Ovary (tissue), 10 donors: ENCODE measurements at places on chromosomes 4 and X. TPM values are rescaled to one million over a fixed set of nuclear protein-coding genes. Genes with fewer than 3 reads are reported as not detected.

DNA sequence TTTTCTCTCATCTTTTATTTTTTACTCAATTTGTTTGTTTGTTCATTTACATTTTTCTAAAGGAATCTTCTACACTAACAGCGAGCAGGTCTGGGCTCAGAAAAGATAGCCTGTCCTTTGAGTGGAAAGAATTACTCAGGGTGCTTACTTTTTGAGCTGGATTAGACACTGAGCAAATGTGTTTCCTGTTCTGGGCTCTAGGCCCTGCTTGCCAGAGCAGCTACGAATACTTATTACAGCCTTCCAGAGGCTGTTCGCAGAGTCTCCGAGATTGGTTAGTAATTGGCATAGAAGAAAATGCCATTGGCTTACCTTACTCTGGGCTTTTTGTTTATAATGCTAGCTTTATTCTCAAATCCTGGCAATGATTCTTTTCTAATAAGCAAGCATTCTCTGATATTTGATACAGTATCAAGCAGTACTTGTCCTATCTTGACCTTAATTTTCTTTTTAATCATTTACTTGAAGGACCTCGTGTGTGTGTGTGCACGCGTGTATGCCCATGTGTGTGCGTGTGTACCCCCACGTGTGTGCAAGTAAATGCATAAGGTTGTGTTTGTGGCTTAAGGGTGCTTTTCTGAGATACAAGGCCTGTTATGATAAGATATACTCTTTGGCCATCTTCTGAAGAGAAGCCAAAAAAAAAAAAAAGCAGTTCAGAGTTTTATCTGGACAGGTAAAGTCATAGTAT lies 76.2 kb upstream of the GRXCR1 start:
- no peak for DNase-seq
- H3K4me3 ChIP-seq: no peak overlapping the region
- H3K27ac ChIP-seq: no peak overlapping the region
- H3K4me1 ChIP-seq: no peaks in the 10 kb centered on the region

Gene ATOH1
- polyA plus RNA-seq: not detected

- no peak overlapping the region for H3K27ac ChIP-seq
- H3K27me3 ChIP-seq: no peaks in the 10 kb centered on the region
- H3K36me3 ChIP-seq: no peaks in the 10 kb centered on the region
- DNase-seq: no peak
- peaks cover 7% of the 10 kb centered on the region for H3K4me1 ChIP-seq
Observed at GRCh38 chr4:113636438-113636818, 125.1 kb downstream of the CAMK2D start.

GRCh38 chr4:99856166-99856565 lies 38.1 kb downstream of the LAMTOR3 start:
- no peaks in the 10 kb centered on the region for H3K27me3 ChIP-seq
- no peak for DNase-seq
- no peaks in the 10 kb centered on the region for H3K4me1 ChIP-seq
- no peak overlapping the region for H3K4me3 ChIP-seq

Gene F11
- 0.05 TPM for polyA plus RNA-seq

DNA sequence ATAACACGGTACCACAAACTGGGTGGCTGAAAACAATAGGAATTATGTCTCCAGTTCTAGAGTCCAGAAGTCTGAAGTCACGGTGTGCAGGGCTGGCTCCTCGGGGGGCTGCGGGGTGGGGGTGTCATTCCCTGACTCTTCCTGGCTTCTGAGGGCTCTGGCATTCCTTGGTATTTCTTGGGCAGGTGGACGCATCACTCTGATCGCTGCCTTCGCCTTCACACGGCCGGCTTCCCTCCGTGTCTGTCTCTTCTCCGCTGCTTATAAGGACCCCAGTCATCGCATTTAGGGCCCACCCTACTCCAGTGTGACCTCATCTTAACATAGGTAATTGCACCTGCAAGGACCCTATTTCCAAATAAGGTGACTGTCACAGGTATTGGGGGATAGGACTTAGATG lies 134.6 kb downstream of the CPZ start:
- H3K27me3 ChIP-seq: no peaks in the 10 kb centered on the region
- DNase-seq: no peak
- no peak overlapping the region for H3K4me3 ChIP-seq

GRCh38 chrX:139932073-139932900 lies 566 bp downstream of the ATP11C start:
- H3K4me1 ChIP-seq: peaks cover 2% of the 10 kb centered on the region
- H3K36me3 ChIP-seq: no peaks in the 10 kb centered on the region
- H3K27me3 ChIP-seq: no peaks in the 10 kb centered on the region
- peak overlapping the region; percentile 60 for H3K4me3 ChIP-seq
- peak; percentile 72 for DNase-seq

- no peak for DNase-seq
- H3K4me1 ChIP-seq: no peaks in the 10 kb centered on the region
- H3K27ac ChIP-seq: no peak overlapping the region
- H3K36me3 ChIP-seq: no peaks in the 10 kb centered on the region
Observed at GRCh38 chr4:76003035-76003434, 4.3 kb downstream of the CXCL9 start.

DNA sequence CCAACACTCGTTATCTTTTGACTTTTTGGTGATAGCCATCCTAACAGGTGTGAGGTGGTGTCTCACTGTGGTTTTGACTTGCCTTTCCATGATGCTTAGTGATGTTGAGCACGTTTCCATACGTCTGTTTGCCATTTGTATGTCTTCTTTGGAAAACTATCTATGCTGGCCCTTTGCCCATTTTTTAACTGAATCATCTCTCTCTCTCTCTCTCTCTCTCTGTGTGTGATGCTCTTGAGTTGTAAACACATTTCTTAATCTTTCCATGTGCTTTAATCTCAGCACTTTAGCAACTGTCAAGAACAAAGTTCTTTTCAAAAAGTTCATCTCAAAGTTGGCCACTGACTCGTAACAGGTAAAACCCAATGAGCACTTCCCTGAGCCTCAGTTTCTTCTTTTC lies 10.5 kb downstream of the SORBS2 start:
- no peaks in the 10 kb centered on the region for H3K36me3 ChIP-seq
- H3K4me3 ChIP-seq: no peak overlapping the region
- no peaks in the 10 kb centered on the region for H3K27me3 ChIP-seq

GRCh38 chr4:14237911-14238310 lies 610.4 kb upstream of the BOD1L1 start:
- H3K36me3 ChIP-seq: no peaks in the 10 kb centered on the region
- no peak overlapping the region for H3K4me3 ChIP-seq
- no peak for DNase-seq
- H3K27ac ChIP-seq: no peak overlapping the region
- H3K27me3 ChIP-seq: no peaks in the 10 kb centered on the region
- no peaks in the 10 kb centered on the region for H3K4me1 ChIP-seq

Gene NSUN7
- 2.0 TPM for polyA plus RNA-seq
